ENCODE measurements at places on chromosomes 5 and 9.

GRCh38 chr9:120725907-120726306 lies 11.6 kb upstream of the MEGF9 start:
- DNase-seq: no peak

- DNase-seq: no peak
Observed at GRCh38 chr5:172438319-172438668, 16.0 kb downstream of the SH3PXD2B start.

DNA sequence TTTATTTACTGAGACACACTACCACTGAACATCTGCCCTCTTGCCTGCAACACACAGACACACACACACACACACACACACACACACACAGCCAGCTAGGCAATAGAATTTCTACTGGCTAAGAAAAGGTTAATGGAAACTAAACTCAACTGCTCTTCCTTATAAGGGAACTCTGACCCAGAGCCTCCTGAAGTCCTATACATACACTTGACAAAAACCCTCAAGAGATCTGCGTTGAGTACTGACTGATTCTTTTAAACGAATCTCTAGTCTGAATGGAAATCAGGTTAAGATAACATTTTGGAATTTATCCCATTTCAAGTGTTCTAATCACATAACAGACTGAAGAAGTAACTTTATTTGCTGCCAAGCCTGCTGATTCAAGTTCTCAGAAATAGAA lies 25.9 kb upstream of the TRPM3 start:
- no peak for DNase-seq

- no peak for DNase-seq
Observed at GRCh38 chr9:9091387-9091786, 1291.8 kb upstream of the DMAC1 start.

GRCh38 chr9:28938981-28939380 lies 1365.7 kb upstream of the C9orf72 start:
- no peak for DNase-seq

DNA sequence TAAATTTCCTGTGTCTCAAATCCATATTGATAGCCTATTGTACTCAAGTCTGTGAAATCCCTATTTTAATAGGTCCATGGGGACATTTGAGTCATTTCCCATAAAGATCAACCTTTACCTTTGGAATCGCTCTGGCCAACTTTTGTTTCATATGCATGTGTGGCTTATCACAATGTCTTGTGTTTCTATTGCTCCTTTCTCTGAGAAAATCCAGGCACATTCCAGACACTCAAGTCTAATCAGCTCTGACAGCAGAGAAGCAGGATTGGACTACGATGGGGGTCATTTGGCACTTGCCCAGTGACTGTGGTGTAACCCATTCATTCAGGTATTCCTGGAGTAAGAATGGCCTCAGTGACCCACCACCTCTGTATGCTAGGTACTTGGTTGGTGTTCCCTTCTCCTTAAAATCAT lies 48.4 kb downstream of the ACTBL2 start:
- DNase-seq: peak; percentile 75

DNA sequence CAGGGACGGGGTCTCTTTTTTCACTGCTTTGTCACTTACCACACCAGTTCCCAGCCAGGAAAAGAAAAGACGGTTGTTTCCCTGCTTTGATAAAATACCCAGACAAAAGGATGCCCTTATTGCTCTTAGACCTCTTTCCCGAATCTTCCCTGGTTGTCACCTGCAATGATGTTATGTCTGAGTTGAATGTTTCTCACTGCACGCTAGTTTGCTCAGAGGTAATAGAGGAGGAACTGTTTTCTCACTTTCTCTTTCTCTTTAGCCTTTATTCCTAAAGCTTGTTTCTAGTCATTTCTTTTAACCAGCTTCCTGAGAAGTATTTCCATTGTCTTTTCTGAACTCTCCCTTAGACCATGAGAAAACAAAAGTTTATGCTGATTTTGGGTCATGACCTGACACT lies 32.9 kb downstream of the ACER2 start:
- DNase-seq: no peak

DNA sequence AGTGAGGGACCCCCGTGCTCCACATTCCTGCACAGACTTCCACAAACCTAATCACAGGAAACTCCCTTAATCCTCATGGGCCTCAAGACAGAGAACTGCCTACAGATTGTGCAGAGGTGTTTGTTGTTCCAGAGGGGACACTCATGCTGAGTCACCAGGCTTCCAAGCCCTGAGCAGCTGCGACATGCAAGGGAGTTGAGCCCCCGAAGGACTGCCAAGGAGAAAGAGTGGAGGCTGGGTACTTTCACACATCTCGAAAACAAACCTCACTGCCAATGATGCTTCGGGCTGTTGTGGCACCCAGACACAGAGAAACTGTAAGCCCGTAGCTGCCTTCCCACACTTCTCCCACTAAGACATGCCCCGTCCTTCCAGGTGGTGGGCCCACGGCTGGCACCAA lies 480.8 kb downstream of the CDH12 start:
- DNase-seq: peak; percentile 75

- DNase-seq: peak; percentile 2
Observed at GRCh38 chr9:1659363-1659690, 355.8 kb upstream of the SMARCA2 start.

- no peak for DNase-seq
Observed at GRCh38 chr5:97131139-97131710, 11.2 kb downstream of the LIX1 start.

DNA sequence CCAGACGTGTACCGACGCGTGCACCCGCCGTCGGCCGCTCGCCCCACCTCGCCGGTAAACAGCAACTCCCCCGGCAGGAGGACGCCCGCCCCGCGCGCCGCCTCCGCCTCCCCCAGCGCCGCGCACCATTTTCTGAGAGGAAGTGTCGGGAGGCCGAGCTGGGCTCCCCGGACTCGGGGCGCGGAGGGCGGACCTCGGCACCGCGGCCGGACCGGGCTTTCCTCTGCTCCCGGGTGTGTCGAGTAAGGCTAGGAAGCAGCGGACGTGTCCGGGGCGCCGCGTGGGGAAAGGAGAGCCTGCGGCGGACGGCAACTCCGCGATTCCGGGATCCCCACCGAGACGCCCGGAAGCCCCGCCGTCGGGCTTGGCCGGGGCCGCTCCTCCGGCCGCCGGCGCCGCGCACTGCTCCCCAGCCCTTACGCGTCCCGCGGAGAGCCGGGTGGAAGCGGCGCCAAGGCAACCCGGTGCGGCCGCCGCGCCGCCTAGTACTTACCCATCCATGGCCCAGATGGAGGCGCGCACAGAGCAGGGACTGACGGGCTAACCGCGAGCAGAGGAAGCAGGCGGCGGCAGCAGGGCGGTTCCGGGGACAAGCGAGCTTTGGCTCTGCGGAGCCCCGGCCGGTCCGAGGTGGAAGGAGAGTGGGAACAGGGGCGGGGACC lies at the start of gene PTBP3:
Gene PTBP3, minus strand, starts transcription at position 643 of the 662 bp plus-strand sequence. CDS start 35,754 bp downstream, outside the sequence.
- DNase-seq: peak; percentile 75

DNA sequence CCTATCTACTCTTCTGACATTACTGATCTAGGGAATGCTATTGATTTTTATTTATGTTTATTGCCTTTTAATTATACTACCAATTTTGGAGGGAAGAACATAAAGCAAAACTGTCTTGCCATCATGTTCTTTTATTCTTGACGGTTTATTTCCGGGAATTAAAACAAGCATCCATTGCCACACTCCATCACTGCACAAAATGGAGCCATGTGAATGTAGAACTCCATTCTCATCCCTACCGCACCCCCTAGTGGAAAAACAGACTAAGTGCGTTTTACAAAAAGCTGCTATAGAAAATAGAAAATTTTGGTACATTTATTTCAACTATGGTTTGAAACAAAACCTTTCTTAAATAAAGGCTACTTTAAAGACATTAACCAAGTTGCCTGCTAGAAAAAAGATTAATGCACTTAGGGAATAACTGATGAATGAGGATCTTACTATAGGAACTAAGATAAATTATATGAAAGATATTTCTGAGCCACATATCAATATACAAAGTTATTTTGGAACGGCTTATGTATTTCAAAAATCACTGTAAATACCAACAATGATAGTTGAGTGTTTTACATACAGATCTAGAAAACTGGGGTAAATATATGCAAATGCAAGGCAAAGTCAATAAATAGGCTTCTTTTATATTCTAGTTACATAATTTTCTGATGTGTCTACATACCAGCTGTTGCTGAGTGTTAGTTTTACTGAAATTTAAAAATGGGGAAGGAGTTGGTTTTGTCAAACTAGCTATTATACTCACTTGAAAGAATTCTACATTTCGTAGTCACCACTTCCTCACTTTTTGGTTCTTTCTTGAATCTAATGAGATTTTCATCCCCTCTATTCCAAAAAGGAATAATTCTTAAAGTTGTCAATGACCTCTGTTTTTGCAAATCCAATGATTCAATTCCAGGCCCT lies 26.5 kb downstream of the OXCT1 start:
- DNase-seq: peak; percentile 65

DNA sequence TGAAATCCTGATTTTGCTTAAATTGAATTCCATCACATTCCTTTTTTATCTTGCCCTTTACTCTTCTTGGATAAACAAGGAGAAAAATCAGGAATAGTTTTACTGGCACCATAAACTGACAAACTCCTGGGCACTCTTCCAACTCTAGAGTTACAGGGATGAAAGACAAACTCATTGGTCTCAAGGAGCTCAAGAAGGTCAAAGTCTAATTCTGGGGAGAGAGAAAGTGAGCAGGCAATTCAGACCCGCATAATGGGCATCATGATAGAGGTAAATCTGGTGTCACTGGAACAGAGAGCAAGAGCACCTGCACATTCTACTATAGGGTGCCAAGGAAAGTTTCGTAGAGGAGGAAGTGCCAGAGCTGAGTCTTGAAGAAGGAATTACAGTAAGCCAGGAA lies 64.8 kb downstream of the GRIN3A start:
- no peak for DNase-seq
